ENCODE measurements at places on chromosomes 16 and 17.
A peak's percentile ranks its signal among the peaks of the same experiment; 100 is the strongest.

- no peak for DNase-seq
These were observed 277.2 kb upstream of the CCL2 start for GRCh38 chr17:33977729-33978514.

DNA sequence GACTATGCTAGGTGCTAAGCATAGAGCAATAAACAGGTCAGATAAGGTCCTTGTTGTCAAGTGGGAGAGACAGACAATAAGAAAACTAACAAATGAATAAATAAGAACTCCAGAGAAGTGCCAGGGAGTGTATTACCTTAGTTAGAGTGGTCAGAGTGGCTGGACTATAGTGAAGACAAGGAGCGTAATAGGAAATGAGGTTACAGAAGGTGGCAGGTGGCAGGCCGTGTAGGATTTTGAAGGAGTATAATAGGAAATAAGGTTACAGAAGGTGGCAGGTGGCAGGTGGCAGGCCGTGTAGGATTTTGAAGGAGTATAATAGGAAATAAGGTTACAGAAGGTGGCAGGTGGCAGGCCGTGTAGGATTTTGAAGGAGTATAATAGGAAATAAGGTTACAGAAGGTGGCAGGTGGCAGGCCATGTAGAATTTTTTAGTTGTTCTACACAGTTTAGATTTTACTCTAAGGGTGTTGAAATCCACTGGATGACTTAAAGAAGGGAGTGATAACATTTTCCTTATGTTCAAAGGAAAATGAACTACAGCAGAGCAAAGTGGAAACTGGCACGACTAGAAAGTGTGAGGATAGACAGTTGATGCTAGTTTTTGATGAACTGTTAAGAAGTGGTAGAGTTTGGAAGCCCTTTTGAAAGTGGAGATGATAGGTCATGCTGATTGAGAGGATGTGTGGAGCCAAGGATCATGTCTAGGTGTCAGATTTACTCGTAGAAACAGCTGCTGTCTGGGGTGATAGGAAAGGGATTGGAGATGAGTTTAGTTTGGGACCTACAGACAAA is 3.6 kb upstream of the KRTAP3-1 start:
- no peak for DNase-seq

GRCh38 chr16:72149676-72150464 is 22.1 kb downstream of the PMFBP1 start:
- DNase-seq: peak; percentile 9

DNA sequence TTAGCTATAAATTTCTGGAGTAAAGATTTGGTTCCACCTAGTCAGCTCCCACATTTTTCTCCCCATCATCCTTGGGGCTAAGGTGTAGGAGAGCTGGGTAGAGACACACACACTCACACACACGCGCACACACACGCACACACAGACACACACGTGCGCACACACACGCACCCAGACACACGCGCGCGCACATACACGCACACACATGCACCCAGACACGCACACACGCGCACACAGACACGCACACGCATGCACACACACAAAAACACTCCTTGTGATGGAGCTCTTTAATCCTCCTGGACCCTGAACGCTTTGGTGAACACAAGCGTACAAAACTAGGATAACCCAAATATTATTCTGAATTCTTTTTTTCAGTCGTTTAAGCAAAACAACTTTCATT is 253.6 kb downstream of the C16orf95 start:
- DNase-seq: no peak

- DNase-seq: no peak
These were observed 146.5 kb downstream of the SDK2 start for GRCh38 chr17:73497721-73498120.

GRCh38 chr17:4003131-4003500 is 38.9 kb upstream of the ATP2A3 start:
- DNase-seq: no peak

DNA sequence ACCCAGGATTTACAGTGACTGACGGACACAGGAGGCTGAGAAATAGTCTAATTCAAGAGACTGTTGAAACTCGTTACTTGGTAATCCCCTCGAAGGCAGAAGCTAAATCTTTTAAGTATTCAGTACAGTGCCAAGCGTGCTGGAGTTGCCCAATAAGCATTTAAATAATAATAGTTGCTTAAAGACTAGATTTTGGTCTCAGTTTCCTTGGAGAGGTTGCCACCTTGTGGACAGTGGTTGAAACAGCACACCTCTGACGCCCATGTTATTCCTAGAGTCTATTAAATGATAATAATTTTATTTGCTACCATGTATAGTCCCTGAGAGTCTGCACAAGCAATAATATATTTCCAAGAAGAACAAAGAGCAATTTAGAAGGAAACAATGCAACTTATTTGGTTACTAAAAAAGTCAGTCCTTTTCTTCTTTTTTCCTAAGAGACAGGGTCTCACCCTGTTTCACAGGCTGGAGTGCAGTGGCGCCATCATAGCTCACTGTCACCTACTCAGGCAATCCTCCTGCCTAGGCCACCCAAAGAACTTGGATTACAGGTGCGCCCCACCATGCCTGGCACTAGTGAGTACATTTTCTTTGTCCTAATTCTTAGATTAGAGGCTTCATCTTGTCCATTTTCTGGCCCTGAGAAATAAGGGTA is 138.0 kb upstream of the NUDT7 start:
- DNase-seq: peak; percentile 53

Data from GM12865 (cell line).